RPMI8226 (cell line): ENCODE measurements at places on chromosomes 7 and 10.

GRCh38 chr10:66917104-66917503, 8.7 kb upstream of the LRRTM3 start:
- DNase-seq, result no peak

DNA sequence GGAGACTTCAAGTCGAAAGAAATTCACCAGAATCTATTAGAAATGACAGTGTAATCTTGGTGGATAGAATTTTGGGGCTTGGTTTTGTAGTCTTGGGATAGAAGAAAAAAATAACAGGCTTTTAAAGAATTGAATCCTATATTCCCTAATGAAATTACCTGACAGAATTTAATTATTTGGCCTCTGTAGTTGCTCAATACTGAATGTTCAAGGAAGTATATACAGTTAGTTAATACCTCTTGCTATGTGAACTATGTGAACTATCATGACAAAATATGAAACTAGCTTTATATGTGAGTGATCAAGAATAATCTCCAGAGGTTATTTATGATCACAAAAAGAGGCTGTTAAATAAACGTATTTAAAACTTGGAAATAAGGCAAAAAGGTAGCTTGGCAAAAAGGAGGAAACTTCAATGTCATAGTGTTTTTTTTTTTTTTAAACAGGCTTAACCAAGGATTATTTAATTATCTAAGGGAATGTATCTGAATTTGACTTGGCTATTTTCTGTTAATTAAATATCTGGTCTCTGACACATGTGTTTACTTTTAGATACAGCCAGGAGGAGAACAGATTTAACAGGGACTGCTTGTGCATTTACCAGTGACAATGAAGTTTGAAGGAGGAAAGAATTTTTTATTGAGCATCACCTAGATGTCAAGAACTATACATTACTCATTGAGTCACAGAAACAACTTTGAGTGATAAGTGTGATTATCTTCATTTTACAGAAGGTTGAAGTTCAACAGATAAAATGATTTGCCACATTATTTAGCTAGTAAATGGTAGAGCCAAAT, 11.5 kb upstream of the CASD1 start:
- no peak for DNase-seq

DNA sequence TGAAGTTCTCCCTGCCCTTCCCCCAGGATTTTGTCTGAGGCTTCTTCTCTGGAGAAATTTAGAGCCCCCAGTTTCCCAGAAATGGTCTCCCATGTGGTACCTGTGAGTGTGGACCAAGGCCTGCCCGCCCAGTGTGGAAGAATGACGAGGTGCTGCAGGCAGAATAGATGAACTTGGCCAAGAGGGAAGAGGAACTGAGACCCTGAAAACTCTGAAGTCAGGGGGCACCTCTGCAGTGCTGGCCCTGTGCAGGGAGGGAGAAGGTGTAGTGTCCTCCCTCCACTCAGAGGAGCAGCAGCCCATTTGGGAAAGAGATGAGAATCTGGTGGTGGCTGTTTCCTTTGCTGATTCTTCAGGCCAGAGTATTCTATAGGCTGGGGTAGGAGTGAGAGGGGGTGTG, 115.2 kb upstream of the PCGF5 start:
- no peak for DNase-seq

- peak; percentile 13 for DNase-seq
Measured at GRCh38 chr10:50653142-50653541, 29.4 kb upstream of the SGMS1 start.

DNA sequence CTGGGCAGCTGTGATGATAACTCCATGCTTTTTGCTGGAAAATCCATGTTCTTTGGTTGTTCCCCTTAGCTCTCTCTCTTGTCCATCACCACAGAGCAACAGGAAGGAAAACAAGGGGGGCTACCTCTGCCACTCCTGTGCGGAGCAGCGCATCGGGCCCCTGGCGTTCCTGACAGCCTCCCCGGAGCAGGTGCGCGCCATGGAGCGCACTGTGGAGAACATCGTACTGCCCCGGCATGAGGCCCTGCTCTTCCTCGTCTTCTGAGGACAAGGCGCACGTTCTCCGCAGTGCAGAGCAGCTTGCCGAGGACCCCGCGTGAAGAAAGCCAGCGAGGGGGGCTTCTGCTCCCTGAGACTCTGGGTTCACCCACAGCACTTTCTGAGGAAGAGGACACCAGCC, 40.3 kb downstream of the IL15RA start:
- no peak for DNase-seq

GRCh38 chr7:17275749-17276671, 22.4 kb upstream of the AHR start:
- DNase-seq, result no peak

- no peak for DNase-seq
Measured at GRCh38 chr10:102185272-102185671, 33.1 kb downstream of the NOLC1 start.

DNA sequence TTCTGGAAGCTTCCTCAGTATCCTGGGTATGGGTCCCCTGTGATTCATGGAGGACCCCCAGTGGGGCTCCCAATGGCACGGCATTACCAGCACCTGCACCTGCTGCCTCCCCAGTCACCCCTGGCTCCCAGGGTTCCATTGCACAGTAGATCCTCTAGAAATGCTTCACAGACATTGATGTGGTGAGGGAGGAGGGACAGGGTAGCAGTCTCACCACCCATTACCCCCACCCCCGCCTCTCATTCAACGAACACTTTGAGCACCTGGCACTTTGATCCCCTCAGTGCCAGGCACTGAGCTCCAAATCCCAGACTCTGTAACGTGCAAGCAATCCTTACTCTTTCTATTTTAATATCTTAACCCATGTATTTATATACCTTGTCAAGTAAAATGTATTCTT, 26.8 kb upstream of the PSAP start:
- DNase-seq, result no peak

DNA sequence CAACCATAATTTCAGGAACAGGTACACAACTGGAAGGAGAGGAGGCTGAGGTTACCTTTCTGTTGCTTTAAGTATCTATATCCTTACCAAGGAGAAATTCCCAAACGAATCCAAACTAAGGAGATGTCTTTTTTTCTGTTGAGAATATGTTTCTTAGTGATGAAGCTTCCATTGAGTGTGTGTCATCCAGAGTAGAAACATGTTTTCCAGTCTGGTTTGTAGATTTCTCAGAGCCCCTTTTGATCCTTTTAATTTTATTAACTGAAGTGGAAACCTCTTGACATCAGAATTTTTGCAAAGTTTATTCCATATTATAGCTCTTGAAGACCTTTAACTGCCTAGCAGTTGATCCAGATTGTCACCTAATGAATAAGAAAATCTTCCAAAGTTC, 207.1 kb upstream of the FERD3L start:
- DNase-seq, result no peak

DNA sequence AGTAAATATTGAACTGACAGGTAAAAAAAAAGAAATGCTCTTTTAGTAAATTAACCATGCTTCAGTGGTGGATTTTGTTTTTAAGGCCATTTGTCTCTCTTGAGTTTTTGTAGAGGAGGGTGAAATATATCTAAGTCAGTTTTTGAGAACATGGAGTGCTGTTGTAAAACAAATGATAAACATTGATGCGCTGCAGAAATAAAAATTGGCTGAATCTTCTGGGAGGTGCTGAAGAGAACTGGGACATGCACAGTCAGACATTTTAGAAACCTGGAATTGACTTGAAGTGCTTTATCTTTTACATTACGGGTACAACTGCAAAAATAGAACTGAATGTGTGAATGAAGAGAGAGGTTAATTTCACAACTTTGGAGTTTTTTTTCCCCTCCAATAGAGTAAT, 203.0 kb upstream of the HDAC9 start:
- no peak for DNase-seq

DNA sequence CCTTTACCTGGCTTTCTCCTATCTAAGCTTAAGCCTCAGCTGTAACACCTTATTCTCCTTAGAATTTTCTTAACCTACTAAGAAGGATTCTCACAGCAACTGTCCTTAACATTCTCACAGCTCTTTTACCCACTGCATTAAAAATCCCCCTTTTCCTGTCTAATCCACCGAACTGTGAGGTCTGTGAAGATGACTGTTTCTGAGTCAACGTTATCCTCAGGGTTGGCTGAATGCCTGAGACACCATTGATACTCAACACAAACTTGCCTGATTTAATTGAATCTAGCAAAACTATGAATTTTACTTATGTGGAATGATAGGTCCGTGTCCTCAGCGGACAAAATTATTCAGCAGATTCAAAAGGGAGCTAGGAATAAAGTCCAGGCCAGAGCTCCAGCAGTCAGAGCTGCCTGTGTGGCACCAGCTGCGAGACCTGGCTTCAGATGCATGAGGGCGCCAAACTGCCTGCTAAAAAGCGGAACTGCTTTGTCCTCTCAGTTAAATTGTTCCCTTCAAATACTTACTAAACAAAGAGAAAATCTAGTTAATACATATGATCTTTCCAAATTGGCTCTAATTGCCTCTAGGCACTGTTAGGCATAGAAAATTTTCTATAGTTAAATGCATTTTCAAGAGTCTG, 33.4 kb upstream of the VWDE start:
- DNase-seq, result peak; percentile 59

GRCh38 chr7:77674878-77675277, 21.4 kb upstream of the RSBN1L start:
- no peak for DNase-seq

DNA sequence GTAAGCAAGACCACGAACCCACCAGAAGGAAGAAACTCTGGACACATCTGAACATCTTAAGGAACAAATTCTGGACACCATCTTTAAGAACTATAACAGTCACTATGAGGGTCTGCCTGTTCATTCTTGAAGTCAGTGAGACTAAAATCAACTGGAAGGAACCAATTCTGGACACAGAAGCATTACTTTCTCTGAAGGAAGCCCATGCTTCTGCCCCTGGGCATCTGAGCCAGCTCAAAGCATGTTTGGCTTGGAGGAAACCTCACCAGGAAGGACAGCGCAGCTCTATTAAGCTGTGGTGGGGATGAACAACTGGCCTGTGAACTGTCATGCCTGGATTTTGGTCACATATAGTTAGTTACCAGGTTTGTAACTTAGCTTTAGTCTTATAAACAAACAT, 132.4 kb upstream of the GDF10 start:
- no peak for DNase-seq

DNA sequence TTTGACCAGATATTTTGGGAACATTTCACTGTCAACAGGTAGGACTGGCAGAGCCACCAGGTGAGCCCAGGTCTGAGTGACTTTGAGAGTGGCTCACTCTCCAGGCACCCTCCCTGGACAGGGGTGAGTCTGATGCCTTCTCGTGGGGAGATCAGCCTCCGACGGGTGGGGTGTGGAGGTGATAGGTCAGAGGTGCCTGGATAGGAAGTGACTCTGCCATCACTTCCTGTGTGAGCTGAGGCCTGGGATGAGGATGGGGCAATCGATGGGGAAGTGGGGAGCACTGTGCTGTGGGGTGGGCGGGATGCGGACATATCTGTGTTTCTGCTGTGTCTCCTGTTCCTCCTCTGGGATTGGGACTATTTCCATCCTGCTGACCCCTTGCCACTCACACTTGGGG, 34.6 kb downstream of the IFT22 start:
- no peak for DNase-seq
